ENCODE measurements at places on chromosomes 1 and 21.
A peak's percentile ranks its signal among the peaks of the same experiment; 100 is the strongest.

DNA sequence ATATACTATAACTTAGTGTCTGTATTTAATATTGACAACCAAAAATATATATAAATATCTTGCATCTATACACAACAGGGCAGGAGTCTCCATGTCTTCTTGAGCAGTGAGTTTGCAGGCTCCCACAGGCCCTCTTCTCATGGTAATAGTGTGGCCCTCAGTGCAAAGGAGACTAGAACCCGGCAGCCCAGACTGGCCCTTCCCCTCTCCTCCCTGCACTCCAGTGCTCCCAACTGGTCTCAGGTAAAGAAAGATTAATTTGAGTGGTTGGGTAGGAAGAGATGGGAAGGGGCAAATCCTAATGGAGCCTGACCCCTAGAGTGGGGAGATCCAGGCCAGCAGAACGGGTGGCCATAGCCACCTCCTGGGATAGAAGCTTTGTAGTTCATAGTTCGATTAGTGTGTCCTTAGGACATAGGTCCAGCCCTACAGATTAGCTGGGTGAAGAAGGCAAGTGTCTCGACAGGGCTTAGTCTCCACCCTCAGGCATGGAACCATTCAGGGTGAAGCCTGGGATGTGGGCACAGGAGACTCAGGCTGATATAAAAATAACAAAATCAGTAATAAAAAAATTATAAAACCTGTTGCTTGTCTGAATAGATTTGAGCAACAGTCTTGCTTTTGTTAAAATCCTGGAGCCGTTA is 32.3 kb downstream of the SLC2A1 start:
- peak; percentile 19 for DNase-seq

GRCh38 chr1:20210736-20211460 is 24.6 kb upstream of the PLA2G2C start:
- DNase-seq: no peak

DNA sequence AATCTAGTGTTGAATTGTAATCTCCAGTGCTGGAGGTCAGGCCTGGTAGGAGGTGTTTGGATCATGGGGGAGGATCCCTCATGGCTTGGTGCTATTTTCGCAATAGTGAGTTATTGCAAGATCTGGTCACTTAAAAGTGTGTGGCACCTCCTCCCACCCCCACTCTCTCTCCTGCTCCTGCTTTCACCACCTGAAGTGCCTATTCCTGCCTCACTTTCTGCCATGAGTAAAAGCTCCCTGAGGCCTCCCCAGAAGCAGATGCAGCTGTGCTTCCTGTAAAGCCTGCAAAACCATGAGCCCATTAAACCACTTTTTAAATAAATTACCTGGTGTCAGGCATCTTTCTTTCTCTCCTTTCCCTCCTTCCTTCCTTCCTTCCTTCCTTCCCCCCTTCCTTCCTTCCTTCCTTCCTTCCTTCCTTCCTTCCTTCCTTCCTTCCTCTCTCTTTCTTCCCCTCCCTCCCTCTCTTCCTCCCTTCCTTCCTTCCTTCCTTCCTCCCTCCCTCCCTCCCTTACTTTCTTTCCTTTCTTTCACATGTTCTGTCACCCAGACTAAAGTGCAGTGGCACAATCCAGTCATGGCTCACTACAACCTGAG is 172.4 kb downstream of the C1orf21 start:
- DNase-seq: no peak

- peak; percentile 55 for DNase-seq
Measured at GRCh38 chr1:200483491-200484143, 73.8 kb upstream of the ZNF281 start.

DNA sequence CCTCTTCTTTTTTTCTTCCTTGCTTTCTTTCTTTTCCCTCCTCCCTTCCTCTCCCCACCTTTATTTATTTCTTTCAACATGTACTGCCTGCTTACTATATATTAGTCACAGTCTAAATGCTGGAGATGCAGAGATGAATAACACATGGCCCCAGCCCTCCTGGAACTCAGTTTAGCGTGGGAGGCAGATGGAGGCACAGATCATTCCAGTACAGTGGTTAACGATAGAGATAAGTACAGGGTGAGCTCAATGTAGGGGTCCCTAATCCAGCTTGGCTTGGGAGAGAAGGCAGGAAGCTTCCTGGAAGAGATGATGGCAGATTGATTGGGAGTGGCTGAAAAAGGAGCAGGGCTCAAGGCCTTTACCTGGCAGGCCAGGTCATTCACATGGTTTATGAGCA is 55.6 kb upstream of the PPP2R5A start:
- DNase-seq: no peak

DNA sequence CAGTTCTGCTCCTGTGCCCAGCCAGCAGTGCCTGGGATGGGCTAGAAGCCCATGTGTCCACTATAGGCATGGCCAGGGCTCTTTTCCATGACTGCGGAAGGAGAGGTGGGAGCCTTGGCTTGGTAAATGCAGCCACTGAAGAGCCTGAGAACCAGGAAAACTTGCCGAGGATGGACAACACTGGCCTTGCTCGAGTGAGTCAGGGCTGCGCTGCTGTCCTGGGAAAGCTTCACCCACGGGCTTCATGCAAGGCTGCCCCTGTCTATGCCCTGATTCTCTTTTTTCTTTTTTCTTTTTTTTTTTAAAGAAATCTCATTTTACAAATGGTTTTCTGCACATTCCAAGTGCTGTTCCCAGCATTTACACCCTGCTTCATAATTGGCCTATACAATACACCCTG is 156.5 kb downstream of the CAMTA1 start:
- DNase-seq: no peak

GRCh38 chr1:244280859-244281258 is 170.8 kb downstream of the ADSS2 start:
- DNase-seq: no peak

GRCh38 chr21:38234395-38235142 is 22.2 kb upstream of the KCNJ15 start:
- no peak for DNase-seq

- DNase-seq: peak; percentile 61
Measured at GRCh38 chr1:9720785-9721605, 69.5 kb downstream of the PIK3CD start.

- DNase-seq: no peak
Measured at GRCh38 chr1:63743781-63744180, 30.0 kb upstream of the ROR1 start.

- DNase-seq: no peak
Measured at GRCh38 chr1:110612060-110612745, 6.0 kb upstream of the KCNA2 start.

GRCh38 chr1:40653851-40654537 is 11.5 kb downstream of the RIMS3 start:
- DNase-seq: peak; percentile 94

- DNase-seq: no peak
Measured at GRCh38 chr1:41618871-41619270, 134.4 kb upstream of the EDN2 start.

DNA sequence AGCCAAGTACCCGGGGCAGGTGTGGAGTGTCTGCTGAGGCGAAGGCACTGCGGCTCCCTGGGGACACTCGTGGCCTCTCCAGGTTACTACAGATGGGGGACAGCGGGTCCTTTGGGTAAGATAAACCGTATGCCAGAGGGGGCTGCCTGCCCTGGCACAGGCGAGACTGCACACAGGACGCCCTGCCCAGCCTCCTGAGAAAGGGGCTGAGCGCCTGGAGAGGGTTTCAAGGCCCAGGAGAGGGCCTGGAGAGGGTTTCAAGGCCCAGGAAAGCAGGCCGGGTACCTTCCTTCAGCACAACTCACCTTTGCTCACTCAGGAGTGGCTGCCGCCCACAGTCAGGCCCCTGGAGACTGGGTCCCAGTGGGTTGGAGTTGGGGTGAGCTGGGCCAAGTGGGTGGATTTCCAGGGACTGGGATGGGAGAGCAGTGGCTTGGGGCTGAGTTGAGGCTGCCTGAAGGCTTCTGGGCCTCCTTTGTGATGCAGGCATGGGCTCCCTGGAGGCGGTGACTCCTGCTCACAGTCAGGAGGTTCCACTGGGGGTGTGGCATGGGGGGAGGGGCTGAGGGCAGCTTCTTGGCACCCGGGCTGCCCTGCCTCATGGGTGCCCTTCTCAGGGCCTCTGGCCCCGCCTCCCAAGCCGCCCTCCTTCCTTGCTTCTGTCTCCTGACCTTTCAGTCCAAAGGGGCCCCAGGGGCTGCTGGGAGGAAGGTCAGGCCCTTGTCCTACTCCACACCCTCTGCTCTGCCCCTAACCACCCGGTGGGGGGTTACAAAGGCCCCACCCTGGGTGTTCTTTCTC is at the start of gene MMEL1:
MMEL1 (minus strand) TSS at position 456 of the 801 bp plus-strand sequence. CDS start 3,532 bp downstream, outside the sequence.
- peak; percentile 88 for DNase-seq

- peak; percentile 53 for DNase-seq
Measured at GRCh38 chr1:157104598-157105293, 5.1 kb upstream of the ETV3L start.

GRCh38 chr1:205301842-205302588 is 19.5 kb downstream of the NUAK2 start:
- no peak for DNase-seq

GRCh38 chr1:220341126-220341525 is 68.9 kb upstream of the RAB3GAP2 start:
- DNase-seq: no peak

- DNase-seq: no peak
Measured at GRCh38 chr1:32465578-32465933, 684 bp downstream of the ZBTB8B start.

- peak; percentile 98 for DNase-seq
Measured at GRCh38 chr1:16026723-16027484, 5.1 kb downstream of the CLCNKA start.

DNA sequence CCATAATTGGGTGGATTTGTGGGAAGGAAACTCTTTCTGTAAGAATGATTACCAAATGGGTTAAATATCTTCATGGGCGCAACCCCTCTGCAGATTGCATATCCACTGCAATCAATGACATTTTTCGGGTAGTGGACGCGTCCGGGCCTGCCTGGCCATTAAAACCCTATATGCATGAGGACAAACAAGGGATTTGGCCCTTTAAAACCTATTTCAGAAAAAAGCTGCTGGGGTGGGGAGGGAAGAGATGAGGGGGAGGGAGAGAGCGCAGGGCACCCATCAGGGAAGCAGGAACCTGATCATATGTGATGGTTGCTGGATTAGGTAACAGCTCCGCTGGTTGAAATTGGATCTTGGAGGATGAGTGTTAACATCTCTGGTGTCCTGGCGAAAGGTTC is 228.8 kb downstream of the PBX1 start:
- DNase-seq: no peak

DNA sequence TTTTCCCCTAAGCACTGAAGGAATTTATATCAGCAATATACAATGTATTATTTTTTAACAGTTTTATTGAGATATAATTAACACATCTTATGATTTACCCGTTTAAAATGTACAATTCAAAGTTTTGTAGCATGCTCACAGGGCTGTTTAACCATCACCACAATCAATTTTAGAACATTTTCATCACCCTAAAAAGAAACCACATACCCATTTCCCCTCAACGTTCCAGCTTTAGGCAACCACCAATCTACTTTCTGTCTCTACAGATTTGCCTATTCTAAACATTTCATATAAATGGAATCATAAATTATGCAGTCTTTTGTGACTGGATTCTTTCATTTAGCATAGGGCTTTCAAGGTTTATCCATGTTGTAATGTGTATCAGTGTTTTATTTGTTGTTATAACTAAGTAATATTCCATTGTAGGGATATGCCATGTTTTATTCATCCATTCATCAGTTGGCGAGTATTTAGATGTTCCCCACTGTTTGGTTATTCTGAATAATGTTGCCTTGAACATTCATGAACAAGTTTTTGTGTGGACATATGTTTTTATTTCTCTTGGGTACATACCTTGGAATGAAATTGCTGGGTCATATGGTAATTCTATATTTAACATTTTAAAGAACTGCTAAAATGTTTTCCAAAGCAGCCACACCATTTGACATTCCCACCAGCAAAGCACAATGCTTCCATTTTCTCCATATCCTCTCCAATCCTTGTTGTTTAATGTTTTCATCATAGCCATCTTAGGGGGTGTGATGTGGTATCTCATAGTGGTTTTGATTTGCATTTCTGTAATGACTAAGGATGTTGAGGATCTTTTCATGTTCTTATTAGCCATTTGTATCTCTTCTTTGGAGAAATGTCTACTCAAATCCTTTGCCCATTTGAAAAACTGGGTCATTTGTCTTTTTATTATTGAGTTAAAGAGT is 188.5 kb downstream of the TM2D1 start:
- no peak for DNase-seq

GRCh38 chr21:28742527-28742926 is 250.2 kb downstream of the LTN1 start:
- no peak for DNase-seq

DNA sequence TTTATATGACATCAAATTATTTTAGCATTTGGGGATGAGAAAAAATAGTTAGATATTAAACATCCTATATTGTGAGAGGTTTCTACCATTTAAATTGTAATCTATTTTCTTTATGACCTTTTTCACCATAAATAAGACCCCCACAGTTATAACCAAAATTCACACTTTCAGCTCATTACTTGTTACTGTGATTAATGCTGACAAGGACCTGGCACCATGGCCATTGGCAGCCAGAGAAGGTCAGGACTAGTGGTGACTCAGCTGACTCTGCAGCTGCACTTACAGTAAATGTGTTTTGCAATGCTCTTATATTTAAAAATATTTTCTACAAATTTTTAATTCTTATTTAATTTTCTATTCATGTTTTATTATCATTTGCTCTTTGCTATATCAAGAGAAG is 133.3 kb upstream of the C1orf105 start:
- DNase-seq: no peak

- no peak for DNase-seq
Measured at GRCh38 chr1:30971496-30971895, 62.9 kb upstream of the SDC3 start.

- no peak for DNase-seq
Measured at GRCh38 chr21:26210614-26211013, 40.0 kb upstream of the APP start.

DNA sequence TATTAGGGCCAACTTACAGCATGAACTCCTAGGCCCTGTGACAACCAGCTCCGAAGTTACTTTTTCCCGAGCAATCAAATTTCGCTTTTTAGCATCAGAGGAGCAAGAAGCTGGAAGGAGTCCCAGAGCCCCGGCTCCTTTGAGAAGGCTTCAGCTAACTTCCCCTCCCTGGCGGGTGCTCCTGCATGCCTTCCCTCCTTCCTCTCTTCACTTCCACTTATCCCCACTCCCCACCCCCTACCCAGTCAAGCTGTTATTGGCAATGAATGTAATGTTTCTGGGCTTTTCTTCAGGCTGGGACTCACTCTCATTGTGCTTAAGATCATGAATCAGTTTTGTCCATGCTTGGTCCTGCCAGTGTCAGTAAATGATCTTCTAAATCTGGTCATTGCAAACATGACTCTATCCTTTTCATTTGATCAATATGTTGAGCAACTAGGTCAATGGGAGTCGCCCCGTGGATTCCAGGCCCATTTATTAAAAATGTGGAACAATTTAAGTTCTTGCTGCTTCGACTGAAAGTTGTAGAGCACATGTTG is 94.5 kb upstream of the TSPAN2 start:
- no peak for DNase-seq

Data from H7 (cell line).